ENCODE measurements at places on chromosomes 5 and 9.

- DNase-seq, result no peak
These were observed 72.3 kb downstream of the RASA1 start for GRCh38 chr5:87339986-87340385.

DNA sequence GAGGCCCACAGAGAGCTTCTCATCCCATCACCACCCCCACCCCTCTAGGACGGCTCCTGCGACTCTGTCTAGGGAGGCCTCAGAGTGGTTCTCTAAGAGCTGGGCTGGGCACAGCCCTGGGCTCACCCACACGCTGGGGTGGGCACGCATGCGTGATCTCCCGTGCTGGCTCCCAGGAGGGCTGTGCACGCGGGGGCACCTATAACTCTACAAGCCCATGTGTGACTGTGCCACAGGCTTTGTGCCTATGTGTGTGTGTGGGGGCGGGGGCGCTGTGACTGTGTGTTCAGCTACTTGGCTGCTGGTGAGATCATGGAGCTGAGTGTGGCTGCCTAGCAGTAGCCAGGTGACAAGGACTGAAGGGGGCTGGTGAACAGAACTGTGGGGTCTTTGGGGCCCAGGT is 32.2 kb downstream of the NDUFA8 start:
- DNase-seq, result no peak

DNA sequence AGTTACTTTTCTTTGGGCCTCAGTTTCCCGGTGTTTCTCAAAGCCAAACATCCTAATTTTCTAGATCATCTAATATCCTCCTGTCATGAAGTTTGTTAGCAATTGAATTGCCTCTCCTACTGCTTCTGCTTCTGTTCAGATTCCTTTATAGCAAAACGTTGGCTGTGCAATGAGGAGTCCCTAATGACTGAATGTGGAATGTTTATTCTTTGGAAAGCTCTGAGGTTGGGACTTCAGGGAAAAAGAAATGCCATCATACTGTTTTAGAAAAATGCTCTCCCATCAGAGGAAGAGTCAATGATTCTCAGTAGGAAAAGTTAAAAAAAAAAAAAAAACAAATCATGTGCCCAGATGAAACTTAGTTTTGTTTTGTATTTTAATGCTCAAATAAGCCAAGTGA is 268.7 kb upstream of the PAPPA start:
- DNase-seq, result no peak

- DNase-seq, result no peak
These were observed 271.2 kb downstream of the EDIL3 start for GRCh38 chr5:84113246-84114105.

DNA sequence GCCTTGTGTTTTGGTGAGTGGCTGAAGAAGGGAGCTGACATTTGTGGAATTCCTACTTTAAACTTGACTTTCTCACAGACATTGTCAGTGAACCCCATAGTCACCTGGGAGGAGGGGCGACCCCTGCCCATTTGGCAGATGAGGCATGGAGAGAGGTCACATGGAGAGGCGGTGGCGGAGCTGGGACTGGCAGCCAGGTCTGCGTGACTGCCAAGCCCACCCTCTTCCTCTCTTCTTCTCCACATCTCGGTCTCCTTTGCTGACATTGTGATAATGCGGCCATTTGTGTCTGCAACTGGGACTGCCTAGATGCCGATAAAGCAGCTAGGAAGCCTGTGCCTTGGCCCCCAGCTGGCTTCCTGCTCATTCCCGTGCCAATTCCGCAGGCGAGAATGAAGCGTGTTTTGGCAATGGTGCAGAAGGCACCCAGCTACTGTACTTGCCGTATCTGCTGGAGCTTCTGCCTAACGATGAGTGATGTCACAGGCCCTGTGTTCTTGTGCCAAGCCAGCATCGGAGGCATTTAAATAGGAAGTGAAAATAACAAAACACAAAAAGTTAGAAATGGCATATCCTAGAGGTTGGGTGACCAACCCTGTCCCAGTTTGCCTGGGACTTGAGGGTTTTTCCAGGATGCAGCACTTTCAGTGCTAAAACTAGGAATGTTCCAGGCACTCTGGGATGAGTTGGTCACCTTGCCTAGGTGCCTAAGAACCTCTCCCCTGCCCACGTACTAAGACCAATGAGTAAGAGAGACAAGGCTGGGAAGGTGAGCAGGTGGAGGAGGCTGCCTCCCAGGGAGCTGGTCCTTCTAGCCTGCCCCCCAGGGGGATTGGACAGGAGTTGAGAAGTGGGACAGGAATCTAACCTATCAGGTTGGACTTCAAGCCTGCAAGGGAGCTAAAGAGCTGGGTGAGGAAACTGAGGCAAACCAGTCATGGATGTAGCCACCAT is 23.6 kb downstream of the OLFML2A start:
- DNase-seq, result peak; percentile 11

DNA sequence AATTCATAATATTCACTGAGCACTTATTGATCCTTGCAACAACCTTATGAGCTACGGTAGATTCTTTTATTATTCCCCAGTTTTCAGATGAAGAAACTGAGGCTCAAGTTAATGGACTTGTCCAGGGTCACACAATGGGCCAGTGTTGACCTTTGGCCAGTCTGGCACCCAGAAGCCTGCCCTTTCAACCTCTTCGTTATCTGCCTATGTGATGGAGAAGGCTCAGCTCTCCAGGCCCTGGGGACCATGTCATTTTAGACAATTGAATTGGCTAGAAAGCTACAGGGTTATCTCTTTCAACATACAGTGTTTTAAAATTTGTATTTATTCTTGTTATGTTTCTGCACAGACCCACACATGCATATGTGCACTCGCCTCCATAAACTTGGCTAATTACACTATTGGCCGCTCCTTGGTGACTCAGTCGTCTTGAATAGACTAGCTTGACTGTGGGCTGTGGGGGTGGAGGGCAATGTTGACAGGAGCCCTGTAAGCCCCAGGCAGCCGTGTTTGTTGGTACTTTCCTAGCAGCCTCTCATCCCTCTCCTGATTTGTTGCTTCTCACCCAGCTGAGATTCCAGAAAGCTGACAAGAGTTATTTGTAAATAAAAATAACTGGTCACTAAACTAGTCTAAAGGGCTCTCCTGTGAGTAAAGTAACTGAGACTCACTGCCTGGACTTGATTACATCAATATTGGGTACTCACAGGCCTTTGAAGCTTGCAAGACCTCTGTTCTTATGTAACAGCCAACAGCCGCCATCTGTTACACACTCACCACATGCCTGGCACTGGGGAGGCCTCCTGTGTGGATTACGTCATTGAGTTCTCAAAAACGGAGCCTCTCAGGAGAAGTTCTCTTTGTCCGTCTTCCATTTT is 8.5 kb upstream of the ANGPTL2 start:
- DNase-seq, result peak; percentile 71

DNA sequence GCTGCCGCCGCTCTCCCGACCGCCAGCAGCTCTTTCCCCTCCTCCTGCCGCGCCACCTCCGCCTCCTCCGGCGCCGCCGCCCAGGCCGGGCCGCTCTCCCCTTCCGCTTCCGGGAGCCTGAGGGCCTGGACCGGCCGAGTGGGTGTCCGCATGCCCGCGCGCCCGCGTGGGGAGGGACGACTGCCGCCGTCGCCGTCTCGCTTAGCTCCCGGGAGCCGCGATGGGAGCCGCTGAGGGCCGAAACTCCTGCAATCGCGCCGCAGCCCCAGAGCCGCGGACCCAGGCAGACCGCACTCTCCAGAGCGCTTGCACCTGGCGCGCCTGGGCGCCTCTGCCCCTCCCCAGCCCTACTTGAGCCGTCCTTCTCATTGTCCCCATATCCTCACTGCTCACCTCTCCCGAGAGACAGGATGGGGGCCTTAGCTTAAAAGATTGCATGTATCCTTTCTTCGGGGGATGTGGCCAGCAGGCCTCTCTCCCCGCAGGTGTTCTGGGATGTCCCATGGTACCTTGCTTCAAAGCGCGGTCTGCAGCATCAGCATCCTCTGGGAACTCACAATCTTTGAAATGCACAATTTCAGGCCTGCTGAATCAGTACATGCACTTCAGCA is at the start of gene ZDHHC21:
Gene ZDHHC21 (minus strand): TSS at position 182 of the 611 bp plus-strand sequence. CDS start 19,092 bp downstream, outside the sequence.
- DNase-seq, result peak; percentile 42

GRCh38 chr5:72955143-72955767 is 586 bp upstream of the FCHO2 start:
- no peak for DNase-seq

DNA sequence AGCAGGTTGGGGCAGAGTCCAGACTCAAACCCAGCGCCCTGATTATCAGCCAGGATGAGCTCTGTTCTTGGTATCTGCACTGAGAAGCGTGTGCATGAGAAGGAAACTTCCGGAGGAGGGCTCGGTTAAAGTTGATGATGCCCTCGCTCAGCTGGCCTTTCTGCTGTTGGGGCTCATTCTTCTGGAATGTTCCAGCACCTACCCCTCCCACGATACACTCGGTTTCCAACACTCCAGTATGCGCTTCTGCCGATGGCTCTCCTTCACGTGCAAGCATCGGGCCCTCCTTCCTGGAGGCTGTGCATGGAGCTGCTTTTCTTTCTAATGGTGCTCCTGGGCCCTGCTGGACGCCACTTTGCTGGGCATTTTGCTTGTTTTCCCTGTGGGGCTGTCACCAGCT is 134.0 kb downstream of the RXRA start:
- no peak for DNase-seq

DNA sequence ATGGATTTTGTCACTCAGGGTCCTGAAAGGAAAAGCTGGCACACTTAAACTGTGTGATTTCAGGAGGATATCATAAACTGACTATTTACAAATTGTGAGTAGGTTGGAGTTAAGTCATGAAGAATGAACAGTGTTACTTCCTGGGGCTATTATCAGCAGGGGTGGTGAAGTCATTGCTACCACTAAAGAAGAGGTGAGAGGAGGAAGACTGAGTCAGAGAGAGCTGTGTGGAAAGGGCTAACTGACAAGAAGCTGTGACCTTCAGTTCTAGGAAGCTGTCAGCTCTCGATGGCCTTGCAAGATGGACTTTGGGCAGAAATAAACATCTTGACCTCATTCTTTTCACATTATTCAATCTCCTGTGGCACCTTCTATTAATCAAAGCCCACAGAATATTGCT is 72.3 kb upstream of the STARD4 start:
- no peak for DNase-seq

- no peak for DNase-seq
These were observed 19.9 kb downstream of the TRAF2 start for GRCh38 chr9:136906266-136906665.

- DNase-seq, result no peak
These were observed 68.7 kb upstream of the ZNF618 start for GRCh38 chr9:113807173-113808061.

DNA sequence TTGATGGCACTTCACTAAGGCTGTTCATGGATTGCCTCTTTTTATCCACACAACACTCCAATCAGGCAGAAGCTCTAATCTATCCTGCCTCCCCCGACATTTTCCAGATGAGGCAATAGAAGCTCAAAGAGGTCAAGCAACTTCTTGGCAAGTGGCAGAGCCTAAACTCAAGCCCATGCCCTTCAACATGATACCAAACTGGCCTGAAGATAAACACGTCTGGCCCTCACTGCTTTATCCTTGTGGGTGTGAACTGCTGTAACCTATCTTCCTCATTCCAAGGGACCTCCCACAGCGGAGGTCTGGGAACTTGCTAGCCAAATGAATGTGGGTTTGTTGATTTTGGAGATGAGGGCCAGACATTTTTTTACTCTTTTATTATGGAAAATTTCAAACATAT is 9.5 kb downstream of the SLC35A4 start:
- DNase-seq, result no peak

DNA sequence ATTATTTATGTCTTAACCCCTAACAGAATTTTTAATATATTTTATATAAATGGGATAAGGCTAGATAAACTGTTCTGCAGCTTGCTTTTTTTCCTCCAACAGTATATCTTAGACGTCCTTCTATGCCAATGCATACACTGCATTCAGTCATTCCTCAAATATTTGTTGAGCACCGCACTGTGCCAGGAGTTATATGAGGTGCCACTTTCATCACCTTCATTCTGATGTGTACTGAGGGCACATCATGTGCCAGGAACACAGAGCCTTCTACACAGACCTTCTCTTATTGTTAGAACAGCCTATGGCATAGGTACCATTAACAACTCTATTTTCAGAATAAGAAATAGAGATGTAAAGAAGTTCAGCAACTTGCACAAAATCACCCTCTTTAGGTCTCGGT is 570.1 kb downstream of the CDK5RAP2 start:
- no peak for DNase-seq

DNA sequence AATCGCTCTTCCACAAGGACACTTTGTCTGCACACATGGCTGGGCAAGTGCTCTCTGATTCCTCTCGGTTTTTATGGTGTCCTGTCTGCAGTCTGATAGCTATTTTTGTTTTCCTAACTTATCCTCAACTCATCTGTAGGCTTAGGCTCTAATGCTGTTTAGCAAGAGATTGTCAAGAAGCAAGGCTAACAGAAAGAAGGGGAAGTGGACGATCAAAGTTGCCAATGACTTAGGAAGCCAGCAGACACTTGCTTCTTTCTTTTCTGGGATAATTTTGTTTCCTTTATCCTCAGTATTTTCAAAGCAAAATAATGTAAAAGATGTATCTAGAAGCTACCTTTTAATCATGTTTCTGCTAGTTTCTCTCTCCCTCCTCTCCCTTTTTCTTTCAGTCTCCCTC is 130.7 kb downstream of the PRKACG start:
- DNase-seq, result no peak

- DNase-seq, result no peak
These were observed 263.5 kb downstream of the ARHGAP26 start for GRCh38 chr5:143033535-143034250.

- no peak for DNase-seq
These were observed 236.9 kb downstream of the CD180 start for GRCh38 chr5:66959653-66960052.

- no peak for DNase-seq
These were observed 79.8 kb downstream of the MUSK start for GRCh38 chr9:110748251-110748893.

DNA sequence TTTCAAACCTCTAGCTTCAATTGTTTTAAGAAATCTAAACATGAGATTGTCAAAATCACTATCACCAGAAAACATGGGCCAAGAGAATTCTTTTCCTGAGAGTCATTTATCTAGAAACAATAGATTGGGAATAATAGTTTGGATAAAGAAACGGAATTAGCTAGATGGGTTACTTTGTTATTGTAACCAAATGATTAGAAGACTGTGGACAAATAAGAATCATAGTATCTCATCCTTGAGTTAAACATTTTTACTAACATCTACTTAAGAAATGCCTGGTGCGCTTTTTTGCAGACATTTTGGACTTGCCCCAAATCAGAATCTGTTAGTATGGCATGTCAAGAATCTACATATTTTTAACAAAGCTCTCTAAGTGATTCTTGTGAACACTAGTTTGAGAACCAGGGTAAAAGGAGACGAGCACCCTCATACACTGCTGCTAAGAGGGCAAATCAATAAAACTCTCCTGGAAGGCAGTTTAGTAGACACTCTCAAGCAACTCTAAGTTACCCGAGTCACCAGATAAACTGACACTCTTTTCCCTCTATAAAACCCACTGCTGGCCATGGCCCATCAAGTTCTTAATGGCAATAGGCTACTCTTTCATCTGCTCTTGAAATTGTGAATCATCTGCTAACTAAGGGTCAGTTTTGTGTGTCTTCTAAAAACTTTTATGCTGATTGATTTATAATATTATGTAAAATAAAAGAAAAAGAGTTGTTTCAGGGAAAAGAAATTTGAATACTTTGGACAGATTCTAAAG is 39.1 kb downstream of the TPD52L3 start:
- DNase-seq, result no peak
